ENCODE measurements at places on chromosomes 6 and 20.

DNA sequence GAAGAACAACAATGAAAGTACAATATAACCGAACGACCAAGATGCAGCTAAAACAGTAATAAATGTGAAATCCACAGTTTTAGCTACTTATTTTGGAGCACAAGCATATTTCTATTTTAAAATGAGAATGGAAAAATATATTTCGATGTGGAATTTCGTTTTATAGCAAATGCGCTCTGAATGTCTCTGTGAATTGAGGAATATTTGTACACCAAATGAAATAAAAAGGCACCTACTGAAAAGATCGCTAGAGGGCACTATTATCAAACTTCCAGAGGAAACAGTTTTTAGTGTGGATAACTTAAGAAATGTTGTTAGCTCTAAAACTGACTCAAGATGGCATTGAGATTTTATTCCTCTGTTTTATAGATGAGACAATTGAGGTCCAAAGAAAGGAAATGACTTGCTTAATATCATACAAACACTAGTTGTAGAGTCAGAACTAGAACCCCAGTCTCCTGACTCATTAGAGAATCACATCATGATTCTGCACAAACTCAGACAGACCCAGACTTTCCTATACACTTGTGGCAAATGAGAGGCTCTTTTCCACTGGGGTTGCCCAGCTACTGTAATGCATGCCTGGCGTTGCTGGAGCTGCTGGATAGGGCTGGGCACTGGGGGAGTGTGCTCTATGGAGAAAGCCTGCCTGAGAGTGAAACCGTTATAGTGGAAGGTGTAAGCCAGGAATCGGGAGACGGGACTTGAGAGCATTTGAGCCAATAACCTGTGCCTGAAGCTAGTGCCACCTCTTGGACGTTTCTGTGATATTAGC is 51.9 kb downstream of the GCLC start:
- DNase-seq: no peak

DNA sequence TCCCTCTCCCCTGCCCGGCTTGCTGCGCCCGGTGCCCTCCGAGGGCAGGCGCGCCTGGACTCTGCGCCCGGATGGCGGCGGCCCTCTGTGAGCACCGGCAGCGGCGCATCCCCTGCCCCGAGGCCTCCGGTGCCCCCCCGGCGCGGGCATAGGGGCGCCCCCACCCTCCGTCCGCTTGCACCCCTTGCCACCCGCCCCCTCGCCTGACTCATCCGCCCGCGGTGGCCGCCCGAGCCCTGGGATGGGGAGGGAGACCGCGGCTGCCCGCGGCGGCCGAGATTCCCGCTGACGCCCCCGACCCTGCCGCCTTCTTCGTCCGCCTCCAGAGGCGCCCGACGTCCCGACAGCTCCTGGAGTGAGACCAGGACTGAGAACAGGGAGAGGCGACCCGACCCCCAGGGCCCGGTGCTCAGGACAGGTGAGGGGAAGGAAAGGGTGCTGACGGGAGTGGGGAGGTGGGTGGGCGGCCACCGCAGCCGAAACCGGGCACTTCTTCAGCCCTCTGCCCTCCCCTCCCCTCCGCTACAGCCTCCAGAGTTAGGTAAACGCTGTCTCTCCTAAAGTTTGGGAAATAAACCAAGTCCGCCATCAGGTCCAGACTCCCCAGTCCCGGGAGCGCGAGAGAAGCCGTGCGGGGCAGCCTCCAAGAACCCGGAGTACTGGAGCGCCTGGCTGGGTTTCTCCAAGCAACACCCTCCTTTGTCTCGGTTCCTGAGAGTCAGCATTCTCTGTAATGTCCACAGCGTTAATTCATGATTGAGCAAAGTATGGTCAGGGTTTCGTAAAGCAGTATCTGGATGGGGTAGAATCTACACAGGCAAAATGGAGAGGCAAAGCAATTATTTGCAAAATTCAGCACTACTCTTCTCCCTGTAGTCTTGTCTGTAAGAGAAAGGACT is 539 bp downstream of the TMEM200A start:
- peak; percentile 42 for DNase-seq

DNA sequence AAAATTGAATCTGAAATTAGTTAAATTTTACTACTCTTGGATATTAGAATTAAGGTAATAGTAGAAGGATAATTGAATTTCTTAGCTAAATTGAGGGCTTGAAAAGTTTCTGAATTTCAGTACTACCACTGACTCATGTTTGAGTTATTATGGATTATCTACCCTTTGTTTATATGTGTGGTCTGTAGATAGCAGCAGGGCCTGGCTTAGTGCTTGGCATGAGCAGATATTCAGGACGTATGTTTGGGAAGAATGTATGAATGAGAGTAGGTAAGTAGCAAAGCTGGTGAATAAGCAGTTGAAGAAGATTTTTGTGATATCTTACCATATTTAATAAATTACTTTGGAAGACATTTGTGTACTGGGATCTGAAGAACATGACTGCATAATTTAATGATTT is 152.7 kb downstream of the MACROD2 start:
- no peak for DNase-seq

DNA sequence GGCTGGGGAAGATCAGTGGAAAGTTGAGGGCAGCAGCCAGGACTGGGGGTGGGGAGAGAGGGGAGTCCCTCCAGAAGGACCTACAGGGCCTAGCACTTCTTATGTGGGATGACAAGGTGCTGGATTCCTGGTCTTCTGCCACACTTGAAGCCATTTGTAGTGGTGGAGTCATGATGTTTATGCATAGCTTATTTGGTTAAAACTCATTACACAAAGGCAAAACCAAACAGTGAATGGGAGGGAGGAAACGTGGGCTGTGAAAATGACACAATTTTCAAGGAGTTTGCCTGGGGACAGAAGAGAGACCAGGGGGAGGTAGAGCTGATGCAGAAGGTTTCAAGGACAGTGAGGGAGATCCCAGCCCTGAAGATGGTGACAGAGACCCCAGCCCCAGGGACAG is 50.8 kb downstream of the DACT2 start:
- DNase-seq: no peak

- no peak for DNase-seq
These were observed 52.1 kb upstream of the FBXO30 start for GRCh38 chr6:145866456-145867396.

DNA sequence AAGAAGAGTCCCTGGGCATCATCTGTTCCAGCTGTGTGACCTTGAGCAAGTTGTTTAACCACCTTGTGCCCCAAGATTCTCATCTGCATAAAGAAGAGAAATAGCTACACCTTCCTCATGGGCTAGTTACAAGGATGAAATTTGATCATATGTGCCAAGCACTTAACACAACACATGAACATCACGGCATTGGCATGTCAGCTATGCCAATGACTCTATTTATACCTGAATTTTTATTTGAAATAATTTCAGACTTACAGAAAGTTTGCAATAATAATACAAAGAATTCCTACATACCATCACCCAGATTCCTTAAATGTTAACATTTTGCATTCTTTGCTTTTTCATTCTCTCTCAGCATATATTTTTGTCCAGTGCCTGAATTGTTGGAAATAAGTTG is 21.0 kb upstream of the TCF15 start:
- no peak for DNase-seq

- DNase-seq: no peak
These were observed 354.3 kb upstream of the CNR1 start for GRCh38 chr6:88520445-88520844.

- no peak for DNase-seq
These were observed 198.1 kb downstream of the MMUT start for GRCh38 chr6:49264909-49265308.

DNA sequence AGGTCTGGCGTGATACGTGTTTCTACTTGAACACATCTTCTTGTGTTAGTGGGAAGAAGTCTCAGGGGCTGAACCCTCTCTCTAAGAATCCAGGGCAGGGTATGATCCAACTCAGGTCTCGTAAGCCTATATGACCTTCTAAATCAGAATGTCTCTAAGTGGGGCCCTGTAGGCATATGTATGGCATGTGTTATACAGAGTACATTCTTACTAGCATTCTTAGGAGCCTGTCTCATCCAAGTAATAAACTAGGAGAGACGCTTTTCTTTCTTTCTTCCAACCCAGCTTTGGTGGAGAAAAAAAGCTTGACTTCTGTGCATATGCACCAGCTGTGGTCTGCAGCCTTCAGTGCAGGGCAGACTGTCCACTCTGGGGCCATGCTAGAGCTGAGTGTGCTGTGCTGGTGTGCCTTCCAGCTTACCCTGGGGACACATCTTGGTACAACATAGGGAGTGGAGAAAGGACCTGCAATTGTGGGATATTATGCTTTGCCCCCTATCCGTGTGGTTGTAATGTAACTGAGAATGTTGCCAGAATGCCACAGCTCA is 47.3 kb downstream of the L3MBTL3 start:
- DNase-seq: no peak

DNA sequence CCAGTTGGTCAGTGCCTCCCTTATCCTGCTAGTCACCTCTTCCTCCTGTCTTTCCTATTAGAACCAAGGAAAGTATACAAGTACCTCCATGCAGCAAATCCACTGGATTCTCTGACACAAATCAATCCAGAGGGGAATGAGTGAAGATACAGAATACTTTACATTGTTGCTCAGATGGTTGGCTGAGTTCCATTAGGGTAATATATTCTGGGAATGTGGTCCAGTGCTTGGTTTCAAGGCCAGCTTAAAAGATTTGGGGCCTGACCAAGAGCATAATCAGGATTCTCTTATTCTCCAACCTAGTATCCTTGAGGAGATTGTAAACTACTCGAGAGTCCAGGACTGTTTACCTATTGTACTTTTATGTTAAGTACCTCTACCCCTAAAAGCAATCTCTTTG is 23.0 kb downstream of the CARMIL1 start:
- DNase-seq: no peak

GRCh38 chr20:25204550-25205276 is 9.2 kb downstream of the ENTPD6 start:
- no peak for DNase-seq

- DNase-seq: no peak
These were observed 469 bp upstream of the XRN2 start for GRCh38 chr20:21302664-21303060.

DNA sequence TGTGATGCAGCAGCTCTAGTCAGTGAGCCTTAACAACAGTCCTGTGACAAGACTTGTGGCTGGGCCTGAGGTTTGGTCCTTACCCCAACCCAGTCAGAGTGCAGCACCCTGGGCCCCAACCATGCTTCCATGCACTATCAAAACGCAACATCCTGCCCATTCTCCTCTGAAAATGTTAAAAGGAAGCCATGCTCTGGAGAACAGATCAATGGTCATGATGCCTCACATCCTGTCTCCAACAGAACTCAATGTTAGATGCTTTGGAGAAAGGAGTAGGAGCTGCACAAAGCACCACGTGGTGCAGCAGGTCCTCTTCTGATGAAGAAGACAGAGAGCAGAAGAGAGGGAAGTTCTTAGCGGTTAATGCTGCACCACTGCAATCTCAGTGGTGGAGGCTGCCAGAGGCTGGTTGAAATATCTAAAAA is 41.9 kb downstream of the TRAM2 start:
- no peak for DNase-seq

- no peak for DNase-seq
These were observed 43.5 kb upstream of the TIAM2 start for GRCh38 chr6:154951345-154952200.

DNA sequence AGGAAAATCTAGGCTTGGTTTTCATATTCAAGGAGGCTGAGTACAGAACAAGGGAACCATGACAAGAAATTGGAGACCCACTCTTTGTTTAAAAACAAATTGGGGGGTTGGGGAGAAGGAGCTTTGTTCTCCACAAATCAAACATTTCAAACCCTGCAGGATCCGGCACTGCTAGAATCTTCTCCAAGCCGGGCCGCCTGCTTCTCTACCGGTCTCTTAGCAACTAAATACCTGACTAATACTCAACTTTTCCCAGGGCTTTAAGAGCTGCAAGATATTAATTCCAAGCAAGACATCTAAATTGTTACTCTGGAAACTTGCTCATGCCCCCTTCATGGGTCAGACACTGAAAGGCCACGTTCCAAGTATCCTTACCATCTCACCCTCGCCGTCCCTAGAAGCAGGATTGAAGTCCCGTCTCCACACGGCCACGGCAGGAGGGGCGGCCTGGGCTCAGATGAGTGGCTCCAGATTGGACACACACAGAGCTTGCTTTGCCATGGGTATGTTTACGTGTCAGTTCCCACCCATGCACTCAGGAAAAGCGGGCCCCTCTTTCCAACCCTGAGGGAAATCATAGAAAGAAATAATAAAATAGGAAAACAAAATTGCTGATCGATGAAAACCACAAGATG is 126.4 kb upstream of the CDH4 start:
- DNase-seq: no peak

DNA sequence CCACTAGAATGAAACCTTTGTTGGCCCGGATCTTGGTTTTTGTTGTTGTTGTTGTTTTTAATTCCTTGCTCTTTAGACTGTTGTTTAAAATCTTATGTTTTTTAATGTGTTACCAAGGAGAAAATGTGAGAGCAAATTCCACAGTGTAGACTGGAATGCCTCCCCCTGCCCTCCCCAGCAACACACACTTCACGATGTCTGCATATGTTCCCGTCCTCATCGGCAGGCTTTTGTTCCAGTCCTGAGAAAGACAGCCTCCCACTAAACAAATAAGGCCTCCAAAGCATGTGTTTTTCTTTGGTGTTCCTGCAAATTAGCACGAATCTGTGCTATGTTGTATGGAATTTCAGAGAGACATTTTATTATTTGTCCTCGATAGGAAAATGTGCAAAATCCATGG is 263.3 kb upstream of the QKI start:
- no peak for DNase-seq

- no peak for DNase-seq
These were observed 5.9 kb downstream of the GPX5 start for GRCh38 chr6:28531479-28532128.

GRCh38 chr6:161141173-161141572 is 132.7 kb downstream of the AGPAT4 start:
- no peak for DNase-seq

- no peak for DNase-seq
These were observed 90.4 kb downstream of the CARMIL1 start for GRCh38 chr6:25369433-25370177.

- no peak for DNase-seq
These were observed 46.8 kb upstream of the PXDC1 start for GRCh38 chr6:3798055-3798919.

GRCh38 chr20:25178563-25179438 is 16.7 kb upstream of the ENTPD6 start:
- DNase-seq: no peak

- DNase-seq: no peak
These were observed 63.2 kb upstream of the ARMH2 start for GRCh38 chr6:24861934-24862333.

DNA sequence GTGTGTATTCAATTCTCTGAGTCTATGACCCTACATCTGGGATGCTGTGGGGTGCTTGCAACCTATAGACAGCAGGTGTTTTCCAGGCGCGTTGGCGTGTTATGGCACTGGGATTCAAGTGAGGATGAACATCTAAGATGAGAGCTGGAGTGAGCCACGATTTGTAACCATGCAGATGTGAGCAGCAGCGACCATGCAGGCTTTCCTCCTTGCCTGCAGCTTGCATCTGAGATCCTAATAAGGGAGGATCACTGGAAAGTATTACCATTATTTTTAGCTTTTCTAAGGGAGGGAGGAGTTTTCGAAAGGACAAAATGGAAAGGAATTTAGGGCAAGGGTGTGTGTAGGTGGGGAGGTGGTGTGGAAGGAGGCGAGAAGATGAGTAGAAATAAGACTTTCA is 216.7 kb downstream of the ATXN1 start:
- DNase-seq: no peak

- DNase-seq: no peak
These were observed 78.7 kb downstream of the CDH22 start for GRCh38 chr20:46229478-46230105.
